ENCODE measurements at places on chromosomes 5 and 9. TPM values are rescaled to one million over a fixed set of nuclear protein-coding genes. Genes with fewer than 3 reads are reported as not detected.

Gene MYORG
- 6.6 TPM for total RNA-seq

DNA sequence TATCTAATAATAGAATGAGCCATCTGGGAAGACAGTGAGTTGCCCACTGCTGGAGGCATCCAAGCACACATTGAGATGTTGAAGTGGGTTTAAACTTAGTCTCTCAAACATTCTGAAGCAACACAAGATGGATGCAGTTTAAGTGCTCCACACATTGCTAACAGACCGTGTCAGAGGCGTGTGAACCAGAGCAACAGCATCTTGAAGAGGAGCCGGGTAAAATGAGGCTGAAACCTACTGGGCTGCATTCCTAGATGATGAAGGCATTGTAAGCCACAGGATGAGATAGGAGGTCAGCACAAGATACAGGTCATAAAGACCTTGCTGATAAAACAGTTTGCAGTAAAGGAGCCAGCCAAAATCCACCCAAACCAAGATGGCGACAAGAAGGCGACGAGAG lies 73.5 kb upstream of the TMEM215 start:
- no peak for DNase-seq

- DNase-seq, result no peak
Measured at GRCh38 chr9:36451949-36452348, 51.9 kb upstream of the RNF38 start.

Gene ACTBL2
- 2.2 TPM for total RNA-seq

GRCh38 chr5:81517462-81517861 lies 123.5 kb upstream of the ACOT12 start:
- no peak for DNase-seq

GRCh38 chr5:6652025-6652424 lies 18.8 kb downstream of the SRD5A1 start:
- no peak for DNase-seq

Gene STKLD1
- total RNA-seq, result not detected

DNA sequence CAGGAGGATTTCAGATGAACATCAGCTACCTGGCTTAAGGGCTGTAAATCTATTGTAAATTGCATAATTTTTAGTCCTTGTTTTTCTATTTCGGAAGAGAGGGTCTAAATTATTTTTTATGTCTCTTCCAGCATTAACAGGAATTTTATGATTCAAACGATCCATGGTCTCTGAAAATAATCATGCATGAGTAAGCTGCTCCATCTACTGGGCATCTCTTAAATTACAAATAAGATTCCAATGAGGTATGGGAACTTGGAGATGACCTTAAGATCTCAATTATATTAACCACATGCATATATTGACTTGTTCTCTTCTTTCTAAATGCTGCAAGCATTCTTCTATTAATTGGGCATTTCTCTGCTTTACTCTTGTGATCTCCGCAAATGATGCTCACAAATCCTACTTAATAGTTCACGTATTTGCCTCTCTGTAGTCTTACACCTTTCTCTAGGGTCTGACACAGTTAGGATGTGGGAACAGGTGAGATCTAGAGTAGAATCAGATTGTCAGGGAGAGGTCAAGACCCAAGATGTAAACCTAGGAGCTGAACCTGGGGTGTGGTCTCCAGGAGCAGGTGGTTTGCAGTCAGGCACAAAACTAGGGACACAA lies 86.9 kb downstream of the NUDT12 start:
- no peak for DNase-seq

GRCh38 chr9:130431536-130432303 lies 13.0 kb upstream of the ASS1 start:
- DNase-seq, result no peak

DNA sequence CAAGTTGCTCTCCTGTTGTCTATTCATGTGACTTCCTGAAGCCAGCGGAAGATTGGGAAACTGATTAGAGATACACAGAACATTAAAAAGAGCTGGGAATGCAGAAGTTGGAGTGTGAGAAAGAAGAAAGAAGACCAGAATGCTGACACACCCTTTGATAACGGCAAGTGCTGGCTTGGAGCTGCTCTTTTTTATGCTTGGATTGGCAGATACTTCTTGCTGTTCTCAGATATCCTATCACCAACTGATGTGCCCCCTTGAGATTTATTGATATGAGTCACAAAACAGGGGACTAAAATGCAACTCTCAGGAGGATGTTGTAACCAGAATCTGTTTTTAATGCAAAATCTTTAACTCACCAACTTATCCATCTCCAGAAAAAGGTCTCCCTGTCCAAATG lies 56.0 kb upstream of the ASTN2 start:
- no peak for DNase-seq

GRCh38 chr5:57067597-57067924 lies 106.3 kb upstream of the GPBP1 start:
- no peak for DNase-seq

- no peak for DNase-seq
Measured at GRCh38 chr9:114238891-114239875, 83.7 kb upstream of the ORM1 start.

DNA sequence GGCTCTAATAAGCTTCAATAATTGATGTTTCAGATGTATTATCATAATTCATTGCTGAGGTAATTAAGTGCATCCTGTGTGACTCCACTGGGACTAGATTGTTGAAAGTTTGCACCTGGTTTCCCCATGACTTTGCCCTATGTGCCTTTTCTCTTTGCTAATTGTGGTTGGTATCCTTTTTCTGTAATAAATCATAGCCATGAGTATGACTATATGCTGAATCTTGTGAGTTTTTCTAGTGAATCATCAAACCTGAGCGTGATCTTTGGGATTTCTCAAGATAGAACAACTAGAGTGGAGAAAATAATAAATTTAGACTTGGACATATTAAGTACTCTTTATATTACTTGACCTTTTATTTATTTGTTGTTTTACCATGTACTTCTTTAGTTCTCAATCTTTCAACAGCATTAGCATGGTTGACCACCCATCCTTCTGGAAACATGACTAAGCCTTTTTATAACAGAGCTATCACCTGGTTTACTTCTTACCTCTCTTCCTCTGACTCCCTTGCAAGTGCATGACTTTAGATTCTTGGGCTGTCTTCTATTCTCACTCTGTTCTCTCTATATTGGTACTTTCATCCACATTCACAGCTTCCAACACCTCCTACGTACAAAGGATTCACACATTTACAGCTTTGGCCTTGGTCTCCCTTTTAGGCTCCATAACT lies 239.6 kb upstream of the TAS2R1 start:
- DNase-seq, result no peak

DNA sequence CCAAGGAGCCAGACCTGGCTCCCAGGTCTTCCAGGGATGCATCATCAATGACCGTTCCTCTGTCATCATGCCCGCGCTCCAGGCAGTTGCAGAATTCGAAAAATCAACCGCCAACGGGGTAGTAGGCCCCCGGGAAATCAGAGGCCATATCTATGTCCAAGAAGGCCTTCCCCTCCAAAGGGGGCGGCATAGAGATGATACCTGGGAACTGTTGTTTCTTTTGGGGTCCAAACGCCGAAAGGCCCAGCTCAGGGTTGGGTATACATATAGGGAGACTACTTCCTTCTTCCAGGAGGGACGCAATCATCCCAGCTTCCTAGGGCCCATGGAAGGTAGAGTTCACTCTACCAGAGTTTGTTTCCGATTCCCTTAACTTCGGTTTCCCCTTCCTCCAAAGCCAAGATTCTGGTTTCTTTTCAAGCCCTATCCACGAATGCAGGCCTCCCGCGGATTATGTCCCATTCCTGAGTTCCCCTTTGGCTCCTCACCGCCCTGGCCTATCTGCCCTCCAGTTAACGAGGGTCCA lies 754 bp downstream of the DCAF12 start:
- DNase-seq, result no peak

DNA sequence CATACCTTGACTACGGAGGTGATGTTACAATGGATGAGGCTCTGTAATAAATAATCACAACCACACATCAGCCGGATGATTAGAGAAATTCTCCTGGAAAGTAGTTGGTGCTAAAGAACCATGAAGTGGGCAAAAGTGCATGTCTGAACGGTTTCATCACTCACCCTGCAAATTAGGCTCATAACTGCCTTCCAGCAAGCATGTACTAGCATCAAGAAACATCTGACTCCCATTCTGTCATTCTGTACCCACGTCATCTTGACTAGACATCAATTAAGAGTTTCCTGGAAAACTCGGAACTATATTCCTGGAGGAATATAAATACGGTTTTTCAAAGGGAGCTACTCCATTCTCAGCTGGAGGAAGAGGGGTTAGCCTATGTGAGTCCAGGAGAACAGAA lies 52.2 kb downstream of the HSD17B3 start:
- no peak for DNase-seq

- no peak for DNase-seq
Measured at GRCh38 chr9:75699017-75699416, 191.5 kb upstream of the PCSK5 start.

- DNase-seq, result no peak
Measured at GRCh38 chr9:108860764-108861163, 1.3 kb upstream of the ACTL7A start.

DNA sequence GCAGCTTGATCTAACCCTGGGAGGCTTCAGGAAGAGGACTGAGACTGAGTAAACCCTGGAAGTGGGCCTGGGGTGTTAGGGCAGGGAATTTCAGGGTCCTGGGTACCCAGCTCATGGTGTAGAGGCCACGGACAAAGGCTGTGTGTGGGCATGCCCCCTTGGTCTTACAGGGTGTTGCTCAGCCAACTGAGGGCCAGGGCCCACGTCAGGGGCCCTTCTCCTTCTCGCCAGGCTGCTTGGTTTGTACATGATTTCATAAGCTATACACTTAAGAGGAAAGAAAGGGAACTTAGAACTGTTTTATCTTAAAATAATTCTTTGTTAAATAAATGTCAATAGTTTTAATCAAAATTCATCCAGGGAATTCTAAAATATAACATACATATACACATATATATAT lies 95.4 kb downstream of the TLE4 start:
- no peak for DNase-seq

DNA sequence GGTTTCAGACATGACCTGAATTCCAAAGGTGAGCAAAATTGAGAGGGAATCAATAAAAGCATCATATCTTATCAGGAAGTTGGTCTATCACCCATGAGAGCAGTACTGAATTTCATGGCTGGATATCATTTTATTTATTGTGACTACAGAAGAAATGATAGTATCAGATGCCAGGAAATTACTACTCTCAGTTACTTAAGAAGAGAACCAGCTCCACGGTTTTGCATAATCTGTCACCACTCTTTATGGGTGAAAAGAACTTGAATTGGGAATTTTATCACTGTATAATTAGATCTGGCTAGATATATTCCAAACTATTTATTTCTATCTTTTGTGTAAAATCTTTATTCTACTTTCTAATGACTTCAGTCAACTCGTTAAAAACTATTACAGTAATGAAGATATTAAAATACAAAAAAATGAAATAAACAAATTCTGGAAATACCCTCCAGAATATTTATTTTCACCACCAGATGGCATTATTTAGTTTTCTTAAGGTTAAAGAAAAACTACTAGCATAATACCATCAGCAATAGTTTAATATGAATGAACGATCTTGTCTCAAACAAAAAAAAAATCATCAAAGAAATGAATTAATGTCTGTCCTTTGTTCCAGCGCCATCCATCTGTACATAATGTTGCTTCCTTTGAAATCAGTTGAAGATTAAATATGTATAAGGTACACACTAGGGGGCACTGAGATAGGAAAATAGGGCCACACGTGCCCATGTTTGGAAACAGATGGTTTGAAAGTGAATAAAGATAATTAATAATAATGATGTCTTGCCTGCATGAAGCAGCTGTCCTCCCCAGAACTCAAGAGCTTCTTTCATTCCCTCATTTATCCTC lies 84.7 kb upstream of the SLCO6A1 start:
- DNase-seq, result no peak

DNA sequence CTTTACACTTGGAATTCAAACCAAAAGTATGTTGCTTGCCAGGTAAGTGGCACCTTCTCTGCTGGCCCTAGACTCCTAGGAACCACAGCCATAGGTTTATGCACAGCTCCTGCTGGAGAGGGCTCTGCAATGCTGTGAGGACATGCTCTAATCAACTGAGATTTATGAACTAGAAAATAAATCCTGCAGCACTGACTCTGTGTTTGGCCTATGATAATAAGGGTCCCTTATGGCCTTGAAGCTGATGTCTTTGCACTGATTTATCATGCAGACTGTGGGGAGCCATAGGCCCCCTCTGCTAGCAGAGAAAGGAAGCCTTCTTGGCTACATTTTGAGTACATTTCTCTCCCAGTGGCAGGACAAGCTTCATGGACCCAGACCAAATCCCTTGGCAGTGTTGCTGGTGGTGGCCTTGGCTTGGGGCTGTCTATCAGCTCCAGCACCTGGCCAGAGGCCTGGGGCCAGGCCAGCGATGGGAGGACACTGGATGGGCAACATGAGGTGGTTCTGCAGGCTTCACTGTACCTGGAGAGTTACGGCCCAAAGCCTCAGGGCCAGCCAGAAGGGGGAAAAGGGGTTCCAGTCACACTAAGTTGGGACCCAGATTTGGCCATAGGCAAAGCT lies 178.0 kb downstream of the SEMA6A start:
- no peak for DNase-seq

GRCh38 chr5:73306741-73307275 lies 133.8 kb downstream of the TMEM174 start:
- no peak for DNase-seq

GRCh38 chr5:17398866-17399835 lies 98.9 kb upstream of the TAF11L2 start:
- DNase-seq, result no peak

Gene DMGDH
- 1.9 TPM for total RNA-seq

DNA sequence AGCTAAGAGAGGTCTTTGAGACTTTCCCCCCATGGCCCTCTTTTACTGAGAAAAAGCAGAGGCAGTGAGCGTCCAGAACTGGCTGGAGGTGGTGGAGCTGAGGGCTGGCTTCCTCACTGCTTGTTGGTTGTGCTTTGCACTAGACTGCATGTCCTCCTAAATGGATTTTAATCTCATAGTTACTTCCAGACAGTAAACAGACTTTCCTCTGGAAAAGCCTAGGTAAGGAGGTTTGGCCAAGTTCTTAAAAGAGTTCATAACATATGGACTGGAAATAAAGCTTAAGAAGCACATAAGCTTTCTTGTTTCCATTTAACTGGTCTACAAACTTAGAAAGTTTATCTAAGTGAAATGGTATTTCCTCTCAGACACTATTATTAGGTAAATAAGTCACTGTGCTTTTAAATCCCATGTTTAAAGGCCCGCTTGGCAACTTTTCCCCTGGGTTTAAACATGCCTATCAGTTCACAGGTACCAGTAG lies 2.0 kb downstream of the ASPN start:
- DNase-seq, result no peak

Gene F2RL1
- 91.6 TPM for total RNA-seq

GRCh38 chr9:14515571-14516198 lies 177.5 kb downstream of the ZDHHC21 start:
- DNase-seq, result no peak

- no peak for DNase-seq
Measured at GRCh38 chr5:137730336-137730735, 5.6 kb downstream of the KLHL3 start.

Gene IFNA6
- total RNA-seq, result not detected

DNA sequence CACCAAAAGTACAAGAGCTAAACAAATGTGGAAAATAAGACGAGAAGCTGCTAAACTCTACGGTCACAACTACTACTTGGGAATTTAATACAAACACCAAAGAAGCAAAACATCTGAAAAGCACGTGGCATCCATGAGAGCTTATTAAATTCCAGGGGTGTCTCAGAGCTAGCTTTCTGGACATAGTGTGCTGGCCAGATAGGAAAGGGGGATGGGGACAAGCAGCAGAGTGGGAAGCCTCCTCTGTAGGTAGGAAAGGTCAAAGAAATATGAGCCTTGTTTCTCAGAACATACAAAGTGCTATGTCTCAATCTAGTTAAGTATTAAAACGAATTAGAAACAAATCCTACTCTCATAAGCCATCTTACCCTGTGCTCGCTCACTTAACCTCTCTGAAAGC lies 51.3 kb upstream of the GOLPH3 start:
- peak; percentile 67 for DNase-seq

All from epithelial cell of proximal tubule (primary cell).